Frontal cortex (tissue), 4 donors: ENCODE measurements at places on chromosomes 1 and 21. TPM values are rescaled to one million over a fixed set of nuclear protein-coding genes. Genes with fewer than 3 reads are reported as not detected.

The MTMR11 gene
- total RNA-seq = 2.0 TPM

DNA sequence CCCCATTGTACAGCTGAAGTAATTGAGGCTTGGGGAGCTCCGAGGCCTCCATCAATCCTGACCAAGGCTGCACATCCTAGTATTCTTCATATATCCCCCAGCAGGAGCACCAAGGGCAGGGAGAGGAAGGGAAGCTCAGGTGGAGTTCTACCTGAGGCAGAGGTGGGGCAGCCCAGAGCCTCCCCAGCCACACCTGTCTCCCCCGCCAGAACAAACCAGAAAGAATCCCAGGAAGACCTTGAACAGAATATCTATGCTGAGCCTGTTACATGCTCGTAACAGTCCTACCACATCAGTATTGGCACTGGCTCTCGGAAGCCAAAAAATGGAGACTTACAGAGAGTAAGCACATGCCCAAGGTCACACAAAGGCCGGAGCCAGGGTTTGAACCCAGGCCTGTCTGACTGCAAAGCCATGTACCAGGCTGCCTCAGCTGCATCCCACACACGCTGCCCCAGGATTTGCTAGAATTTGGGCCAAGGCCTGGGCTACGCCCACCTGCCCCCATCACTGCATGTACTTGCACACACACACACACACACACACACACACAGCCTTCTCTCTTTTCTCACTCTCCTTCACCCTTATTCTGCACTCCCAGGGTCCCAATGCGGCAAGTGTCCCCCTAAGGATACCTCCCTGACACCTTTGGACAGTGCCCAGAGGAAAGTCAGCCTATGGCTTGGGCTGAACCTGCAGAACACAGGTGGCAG is 4.5 kb downstream of the E2F2 start:
- DNase-seq = no peak

GRCh38 chr1:21543598-21543997 is 34.4 kb downstream of the ALPL start:
- DNase-seq = no peak

DNA sequence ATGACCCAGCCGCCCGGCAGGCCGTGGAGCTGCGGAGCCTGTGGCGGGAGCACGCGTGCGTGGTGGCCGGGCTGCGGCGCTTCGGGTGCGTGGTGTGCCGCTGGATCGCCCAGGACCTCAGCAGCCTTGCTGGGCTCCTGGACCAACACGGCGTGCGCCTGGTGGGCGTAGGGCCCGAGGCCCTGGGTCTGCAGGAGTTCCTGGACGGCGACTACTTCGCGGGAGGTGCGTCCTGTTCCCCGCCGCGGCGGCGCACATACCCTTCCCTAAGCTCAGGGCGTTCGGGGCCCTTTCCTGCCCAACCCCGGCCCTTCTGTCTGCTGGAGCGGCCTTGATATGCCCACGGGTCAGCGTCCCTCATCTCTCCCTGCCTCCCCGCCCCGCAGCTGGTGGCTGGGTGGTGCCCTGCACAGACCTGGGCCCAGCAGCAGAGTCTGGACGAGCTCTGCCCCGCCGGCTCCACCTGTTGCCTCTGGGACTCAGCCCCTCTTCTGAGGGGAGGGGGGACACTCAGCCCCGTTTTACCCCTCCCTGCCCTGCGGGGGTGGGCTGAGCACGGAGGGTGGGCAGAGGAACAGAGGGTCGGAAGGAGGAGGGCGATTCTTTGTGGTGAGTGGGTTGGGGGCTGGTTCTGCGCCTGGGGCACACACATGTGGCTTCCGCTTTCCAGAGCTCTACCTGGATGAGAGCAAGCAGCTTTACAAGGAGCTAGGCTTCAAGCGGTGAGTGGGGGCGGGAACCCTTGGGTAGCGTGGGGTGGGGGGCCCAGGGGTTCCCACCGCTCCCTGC is 688 bp downstream of the PRXL2B start:
- DNase-seq = no peak

The USH2A gene
- under 0.01 TPM for total RNA-seq

The CELA2B gene
- not detected for total RNA-seq

The TNNT2 gene
- total RNA-seq = not detected

DNA sequence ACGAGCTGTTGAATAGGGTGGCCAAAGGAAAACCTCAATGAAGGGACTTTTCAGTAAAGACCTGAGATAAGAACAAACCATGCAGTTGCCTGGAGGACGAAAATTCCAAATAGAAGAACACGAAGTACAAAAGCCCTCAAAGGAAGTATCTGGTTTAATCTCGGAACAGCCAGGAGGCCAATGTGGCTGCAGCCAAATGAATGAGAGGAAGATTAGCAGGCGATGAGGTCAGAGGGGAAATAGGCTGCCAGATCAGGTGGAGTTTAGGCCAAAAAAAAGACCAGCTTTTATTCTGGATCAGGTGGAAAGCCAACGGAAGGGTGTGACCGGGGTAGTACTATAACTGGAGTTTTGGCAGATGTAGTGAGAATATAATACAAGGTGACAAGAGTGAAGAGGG is 43.7 kb downstream of the SRSF11 start:
- no peak for DNase-seq

DNA sequence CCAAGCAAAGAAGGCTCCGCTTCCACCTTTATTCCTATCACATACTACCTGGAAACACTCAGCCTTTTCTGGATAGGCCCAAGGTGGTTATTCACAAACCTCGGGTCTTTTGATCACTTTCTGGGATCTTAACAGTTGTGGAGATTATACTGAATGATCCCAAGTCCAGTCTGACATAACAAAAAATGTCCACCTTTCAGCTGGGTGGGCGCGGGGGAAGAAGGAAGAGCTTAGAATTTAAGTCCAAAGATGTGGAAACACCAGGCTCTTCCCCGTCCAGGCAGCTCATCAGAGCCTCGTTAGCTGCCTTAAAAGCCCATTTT is 338 bp upstream of the C1orf53 start:
- DNase-seq = no peak

The SSU72 gene
- 34.2 TPM for total RNA-seq

The SPRR2E gene
- not detected for total RNA-seq

DNA sequence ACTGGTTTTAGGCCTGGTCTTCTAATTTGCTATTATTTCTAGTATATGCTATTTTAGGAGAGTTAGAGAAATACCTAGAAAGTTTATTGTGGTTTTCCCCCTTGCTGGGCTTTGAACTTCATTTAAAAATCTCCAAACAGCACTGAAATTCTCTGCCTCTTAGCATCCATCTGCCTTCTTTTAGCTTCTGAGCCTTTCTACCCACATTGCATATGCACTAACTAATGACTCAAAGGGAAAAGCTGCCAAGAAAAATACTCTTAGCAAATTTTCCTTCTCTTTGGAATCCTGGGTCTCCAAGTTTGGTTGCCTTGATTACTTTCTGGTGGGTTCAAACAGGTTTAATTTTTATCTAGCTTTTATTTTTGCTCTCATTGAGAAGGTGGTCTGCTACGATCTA is 408.4 kb upstream of the PTBP2 start:
- no peak for DNase-seq

The GPR89A gene
- 36.3 TPM for total RNA-seq

DNA sequence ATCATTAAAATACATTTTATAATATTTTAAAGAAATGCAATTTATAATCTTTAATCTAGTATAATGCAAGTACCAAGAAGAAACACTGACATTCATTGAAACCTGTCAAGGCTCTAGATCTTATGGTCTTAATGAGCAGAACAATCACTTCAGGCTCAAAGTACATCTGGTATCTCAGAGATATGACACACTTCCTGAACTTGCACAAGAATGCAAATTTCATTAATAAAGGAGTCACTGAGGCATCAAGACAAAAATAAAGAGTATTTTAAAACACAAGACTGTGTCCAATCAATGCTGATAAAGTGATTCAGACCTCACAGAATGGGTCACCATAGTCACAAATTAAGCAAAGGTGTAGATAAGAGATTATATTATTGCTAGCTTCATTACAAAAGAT is 178.1 kb downstream of the AK5 start:
- no peak for DNase-seq

- no peak for DNase-seq
Measured at GRCh38 chr21:42480736-42481135, 15.3 kb downstream of the RSPH1 start.

DNA sequence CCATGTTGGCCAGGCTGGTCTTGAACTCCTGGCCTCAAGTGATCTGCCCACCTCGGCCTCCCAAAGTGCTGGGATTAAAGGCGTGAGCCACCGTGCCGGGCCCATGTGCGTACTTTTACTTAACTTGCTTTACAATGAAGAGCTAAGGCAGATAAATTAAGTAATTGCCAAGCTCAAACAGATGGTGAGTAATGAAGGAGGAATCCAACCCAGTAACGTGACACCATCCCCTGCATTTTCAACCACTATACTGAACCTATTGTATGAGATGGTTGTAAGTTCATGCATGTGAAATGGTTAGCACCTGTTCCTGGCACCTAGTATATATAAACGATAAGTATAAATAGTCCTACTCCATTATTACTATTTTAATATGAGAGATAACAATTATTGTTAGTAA is 588.0 kb upstream of the BEND5 start:
- DNase-seq = no peak
